ENCODE measurements at places on chromosomes 5 and 9.

GRCh38 chr9:105171589-105171988 is 72.9 kb upstream of the SLC44A1 start:
- DNase-seq = no peak

DNA sequence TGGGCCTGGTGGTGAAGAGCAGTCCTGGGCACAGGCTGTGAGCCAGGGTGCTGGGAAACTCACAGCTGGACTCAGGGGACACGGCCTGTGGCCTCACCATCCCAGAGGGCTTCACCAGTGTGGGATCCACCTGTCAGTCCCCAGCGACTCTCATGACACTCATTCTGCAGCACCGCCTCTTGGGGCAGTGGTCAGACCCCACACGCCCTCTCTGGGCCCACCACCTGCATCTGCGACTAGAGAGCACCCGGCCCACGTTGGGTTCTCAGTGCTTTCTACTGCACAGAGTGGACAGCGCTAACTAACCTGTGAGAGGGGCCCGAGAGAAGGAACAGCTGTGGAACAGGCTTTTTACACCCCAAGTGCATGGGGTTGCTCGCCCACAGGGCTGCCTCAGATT is 45.8 kb upstream of the GARNL3 start:
- DNase-seq = no peak

DNA sequence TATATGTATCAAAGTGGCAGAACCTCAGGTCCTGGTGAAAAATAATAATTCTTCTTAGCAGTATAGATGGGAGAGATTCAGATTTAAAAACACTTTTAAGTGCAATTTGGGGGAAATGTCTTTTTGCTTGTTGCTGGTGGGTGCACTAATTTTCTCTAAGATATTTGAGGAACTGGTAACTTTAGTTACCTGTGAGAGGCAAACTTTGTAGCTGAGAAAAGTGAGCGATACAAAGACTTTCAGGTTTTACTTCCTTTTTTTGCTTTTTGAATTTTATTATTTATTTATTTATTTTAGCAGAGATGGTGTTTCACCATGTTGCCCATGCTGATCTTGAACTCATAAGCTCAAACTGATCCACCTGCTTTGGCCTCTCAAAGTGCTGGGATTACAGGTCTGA is 303.1 kb upstream of the PTGER4 start:
- DNase-seq = no peak

DNA sequence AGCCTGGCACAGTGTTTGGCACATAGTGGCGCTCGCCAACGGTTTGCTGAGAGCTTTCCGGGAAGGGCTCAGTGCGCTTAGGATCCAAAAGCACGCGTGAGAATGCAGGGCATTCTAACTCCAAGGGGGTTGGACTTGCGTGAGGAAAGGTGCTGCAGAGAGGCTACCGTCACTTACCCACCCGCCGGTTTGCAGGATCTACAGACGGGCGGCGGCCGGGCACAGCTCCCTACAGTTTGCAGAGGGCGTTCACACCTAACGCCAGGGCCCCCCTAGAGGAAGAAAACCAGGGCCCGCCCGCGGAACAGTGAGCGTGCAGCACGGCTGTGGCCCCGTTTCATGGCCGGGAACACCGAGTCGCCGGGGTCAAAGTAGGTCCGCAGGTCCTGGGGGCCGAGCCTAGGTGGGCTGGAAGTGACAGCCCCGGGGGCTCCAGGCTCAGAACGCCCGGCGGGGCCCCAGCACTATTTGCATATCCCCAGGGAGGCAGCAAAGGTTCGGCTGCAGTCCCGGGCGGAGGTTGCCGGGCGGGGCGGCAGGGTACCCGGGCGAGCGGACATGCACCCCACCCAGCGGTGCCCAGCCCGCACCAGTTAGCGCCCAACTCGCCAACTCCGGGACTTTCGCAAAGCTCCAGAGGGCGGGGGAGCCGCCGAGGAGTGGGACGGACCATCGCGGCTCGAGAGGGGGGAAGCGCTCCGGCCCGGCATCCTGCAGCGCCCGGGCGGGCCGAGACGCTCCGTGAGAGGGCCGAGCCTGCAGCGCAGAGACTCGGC is 526 bp upstream of the GALNT10 start:
- DNase-seq = no peak
